Kidney glomerular epithelial cell (primary cell): ENCODE measurements at places on chromosomes 1 and 21.
A peak's percentile ranks its signal among the peaks of the same experiment; 100 is the strongest.

GRCh38 chr1:35112668-35113067 is 33.5 kb downstream of the ZMYM1 start:
- DNase-seq = no peak

DNA sequence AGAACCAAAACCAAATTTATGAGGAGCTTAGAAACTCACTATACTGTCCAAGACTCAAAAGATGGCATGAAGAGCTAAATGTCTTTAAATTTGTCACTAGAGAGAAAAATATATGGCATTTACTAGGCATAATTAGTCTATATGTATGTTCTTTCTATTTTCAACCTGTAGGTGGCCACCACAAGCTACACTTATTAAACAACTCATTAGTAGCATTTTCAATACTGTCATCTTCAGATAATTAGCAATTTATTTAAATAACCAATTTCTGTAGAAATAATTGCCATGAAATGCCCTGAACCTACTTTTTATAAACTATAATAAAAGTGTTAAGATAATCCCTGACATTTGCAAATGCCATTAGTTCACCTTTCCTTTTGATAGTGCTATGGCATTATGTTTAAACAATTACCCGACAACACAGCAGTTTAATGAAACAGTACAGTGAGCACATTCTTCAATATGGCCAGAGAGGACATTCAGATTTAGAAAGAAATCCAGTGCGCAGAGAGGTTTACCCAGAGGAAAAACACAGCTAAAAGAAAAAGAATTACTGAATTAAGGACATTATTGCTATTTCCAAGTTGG is 522.5 kb downstream of the PTBP2 start:
- DNase-seq = no peak

DNA sequence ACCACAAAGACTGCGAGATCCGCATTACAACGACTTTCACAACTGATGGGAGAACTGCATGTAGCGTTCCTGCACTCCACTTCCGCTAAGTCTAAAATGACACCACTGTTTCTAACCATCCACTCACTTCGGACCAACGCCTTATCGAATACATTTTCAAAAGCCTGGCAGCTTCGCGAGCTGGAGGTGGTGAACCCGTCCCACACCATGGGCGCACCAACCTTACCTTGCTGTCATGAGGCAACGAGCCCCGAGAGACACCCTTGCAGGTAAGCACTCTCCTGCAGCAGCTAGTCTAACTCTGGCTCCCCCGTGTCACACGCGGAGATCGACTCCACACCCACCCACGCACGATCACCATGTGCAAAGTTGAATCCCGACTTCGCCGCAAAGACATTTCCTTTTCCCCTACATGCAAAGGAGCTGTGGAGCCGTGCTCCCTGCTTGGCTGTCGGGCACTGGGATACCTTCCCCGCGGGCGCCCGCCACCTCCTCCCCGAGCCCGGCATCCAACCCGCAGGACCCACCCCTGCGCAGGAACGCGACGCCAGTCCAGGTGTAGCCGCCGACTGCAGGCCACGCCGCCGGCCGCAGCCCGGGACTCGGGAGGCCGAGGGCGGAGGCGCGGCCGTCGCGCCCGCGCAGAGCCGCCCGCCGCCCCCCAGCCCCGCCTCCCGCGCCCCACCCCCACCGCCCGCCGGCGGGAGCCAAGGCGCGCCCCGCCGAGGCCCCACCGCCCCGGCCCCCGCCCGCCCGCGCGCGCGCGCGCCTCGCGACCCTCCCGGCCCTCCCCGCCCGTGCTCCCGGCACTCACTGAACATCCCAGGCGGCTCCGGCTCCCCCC is 629 bp downstream of the TAF5L start:
- peak; percentile 38 for DNase-seq

GRCh38 chr1:59967141-59967697 is 40.6 kb upstream of the CYP2J2 start:
- peak; percentile 58 for DNase-seq

GRCh38 chr1:29713857-29714256 is 477.5 kb downstream of the PTPRU start:
- DNase-seq = no peak

- DNase-seq = no peak
These were observed 6.1 kb downstream of the PFKFB2 start for GRCh38 chr1:207058878-207059867.

GRCh38 chr21:44010429-44010828 is 1.7 kb upstream of the TRAPPC10 start:
- DNase-seq = no peak

- DNase-seq = no peak
These were observed 2.5 kb upstream of the MX2 start for GRCh38 chr21:41359286-41359685.

DNA sequence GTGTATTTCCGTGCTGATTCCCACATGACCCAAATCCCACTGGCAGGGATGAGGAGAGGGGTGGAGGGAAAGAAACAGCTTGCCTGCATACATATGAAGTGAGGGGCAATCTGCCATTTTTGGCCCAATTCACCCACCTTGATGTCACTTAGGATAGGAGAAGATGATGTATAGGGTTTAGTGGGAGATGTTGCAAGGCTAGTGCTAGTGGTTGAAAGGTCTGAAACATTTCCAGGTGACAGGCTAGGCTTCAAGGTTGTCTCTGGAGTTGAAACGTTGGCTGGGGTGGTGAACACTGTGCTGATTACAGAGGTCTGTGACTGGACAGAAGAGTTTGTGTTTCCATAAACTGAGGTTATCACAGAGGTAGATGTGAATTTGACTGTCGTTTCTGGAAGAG is 12.1 kb downstream of the CD34 start:
- DNase-seq = no peak

DNA sequence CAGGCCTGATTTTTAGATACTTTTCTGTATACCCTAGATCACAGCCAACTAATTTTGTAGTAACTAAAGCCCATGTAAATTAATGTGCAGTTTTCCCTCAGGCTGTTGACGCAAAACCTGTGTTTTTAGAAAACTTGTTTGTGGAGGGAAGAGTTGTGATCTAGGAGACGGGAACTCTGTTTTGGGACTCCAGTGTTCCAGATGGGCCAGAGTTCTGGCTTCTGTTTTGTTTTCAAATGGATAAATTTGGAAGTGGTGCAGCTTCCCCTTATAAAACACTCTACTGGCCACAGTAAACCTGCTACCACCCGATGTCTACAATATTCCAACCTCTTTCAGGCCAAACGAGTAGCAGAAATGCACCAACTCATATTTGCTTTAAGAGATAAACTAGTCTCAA is 13.6 kb upstream of the GPR88 start:
- DNase-seq = no peak

DNA sequence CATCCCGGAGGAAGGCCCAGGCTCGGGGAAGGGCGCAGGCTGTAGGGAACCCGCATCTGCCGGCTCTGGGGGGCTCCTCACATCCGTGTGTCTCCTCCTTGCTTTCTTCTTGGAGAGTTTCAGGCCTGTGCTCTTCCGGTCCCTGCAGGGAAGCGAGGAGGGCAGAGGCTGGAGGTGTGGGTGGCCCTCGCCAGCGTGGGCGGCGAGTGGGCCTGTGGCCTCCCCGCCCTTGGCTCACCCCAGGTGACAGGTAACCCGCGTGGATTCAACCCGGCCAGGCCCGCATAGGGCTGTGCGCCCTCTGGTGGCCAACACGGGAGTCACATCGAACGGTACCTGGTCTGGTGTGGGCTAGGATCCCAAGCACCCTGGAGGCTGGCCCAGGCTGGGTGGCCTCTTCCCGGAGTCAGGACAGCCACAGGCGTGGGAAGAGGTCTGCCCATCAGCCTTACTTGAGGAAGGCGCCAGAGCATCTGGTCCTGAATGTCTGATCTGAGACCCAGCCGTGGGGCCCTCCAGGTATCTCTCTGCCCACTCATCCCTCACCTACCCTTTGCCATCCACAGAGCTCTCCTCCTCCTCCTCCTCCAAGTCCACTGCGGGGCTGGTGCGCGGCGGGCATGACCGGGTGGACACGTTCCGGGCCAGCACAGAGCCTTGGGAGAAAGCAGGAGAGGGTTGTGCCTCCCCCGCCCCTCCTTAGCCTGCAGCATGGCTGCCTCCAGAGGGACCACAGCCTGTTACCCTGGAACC is 9.6 kb upstream of the TNFRSF25 start:
- peak; percentile 37 for DNase-seq

DNA sequence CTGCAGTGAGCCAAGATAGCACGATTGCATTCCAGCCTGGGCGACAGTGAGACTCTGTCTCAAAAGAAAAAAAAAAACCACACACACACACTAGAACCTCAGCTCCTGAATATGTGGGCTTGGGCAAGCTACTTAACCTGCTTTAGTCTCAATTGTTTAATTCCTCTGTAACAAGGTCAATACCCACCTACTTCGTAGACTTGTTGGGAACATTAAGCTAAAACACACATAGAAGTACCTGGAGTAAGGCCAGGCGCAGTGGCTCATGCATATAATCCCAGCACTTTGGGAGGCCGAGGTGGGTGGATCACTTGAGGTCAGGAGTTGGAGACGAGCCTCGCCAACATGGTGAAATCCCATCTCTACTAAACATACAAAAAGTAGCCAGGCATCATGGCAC is 77.1 kb downstream of the CLSTN1 start:
- DNase-seq = no peak

- no peak for DNase-seq
These were observed 14.1 kb downstream of the SUCO start for GRCh38 chr1:172547071-172547470.

DNA sequence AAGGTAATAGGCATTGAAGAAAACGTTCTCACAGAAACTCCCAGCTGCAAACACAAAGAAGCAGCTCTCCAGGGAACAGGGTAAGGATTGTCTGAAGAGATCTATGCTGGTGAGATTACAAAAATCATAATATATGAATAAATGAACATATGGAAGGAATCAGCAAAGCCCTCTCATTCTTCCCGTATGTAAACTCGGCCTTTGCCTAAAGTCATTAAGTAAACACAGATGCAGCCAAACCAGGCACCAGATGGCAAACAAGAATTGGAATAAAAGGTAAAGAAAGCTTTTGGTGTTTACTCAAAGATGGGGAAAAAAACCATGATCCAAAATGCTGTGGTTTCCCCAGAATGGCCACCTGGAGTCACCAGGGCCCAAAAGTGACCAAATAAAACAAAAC is 76.6 kb upstream of the HOOK1 start:
- no peak for DNase-seq

DNA sequence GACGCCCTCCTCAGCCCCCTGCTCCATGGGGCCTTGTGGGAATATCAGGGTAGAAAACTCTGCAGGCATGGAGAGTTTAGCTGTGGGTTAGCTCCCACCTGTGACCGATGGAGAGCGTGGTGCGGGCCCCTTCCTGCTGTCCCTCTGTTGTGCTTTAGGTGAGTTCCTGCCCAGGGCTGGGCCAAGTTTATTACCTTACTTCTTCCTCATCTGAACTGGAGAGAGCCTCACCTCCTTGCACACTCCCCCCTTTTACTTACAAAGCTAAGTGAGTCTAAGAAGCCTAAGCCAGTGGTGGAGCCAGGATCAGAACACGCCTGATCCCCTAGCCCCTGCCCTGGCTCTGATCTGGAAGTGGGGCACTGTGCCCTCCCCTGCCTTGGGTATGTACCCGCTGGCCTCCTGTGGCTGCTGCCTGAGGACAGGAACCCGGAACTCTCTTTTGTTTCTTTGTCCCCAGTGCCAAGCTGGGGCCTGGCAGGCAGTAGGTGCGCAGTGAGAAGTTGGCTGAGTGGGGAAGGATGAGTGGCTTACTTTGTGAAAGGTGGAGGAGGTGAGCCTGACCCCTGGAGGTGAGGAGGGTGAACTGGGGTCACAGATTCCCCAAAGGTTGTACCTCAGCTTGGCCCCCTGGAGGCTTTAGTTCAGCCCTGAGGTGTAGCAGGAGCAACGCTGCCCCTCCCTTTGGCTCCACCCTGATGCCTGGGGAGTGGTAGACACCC is 32.9 kb downstream of the ARHGEF10L start:
- DNase-seq = no peak

GRCh38 chr21:20258542-20258941 is 739.7 kb upstream of the NCAM2 start:
- no peak for DNase-seq

GRCh38 chr1:118786454-118787155 is 201.5 kb downstream of the TBX15 start:
- no peak for DNase-seq

DNA sequence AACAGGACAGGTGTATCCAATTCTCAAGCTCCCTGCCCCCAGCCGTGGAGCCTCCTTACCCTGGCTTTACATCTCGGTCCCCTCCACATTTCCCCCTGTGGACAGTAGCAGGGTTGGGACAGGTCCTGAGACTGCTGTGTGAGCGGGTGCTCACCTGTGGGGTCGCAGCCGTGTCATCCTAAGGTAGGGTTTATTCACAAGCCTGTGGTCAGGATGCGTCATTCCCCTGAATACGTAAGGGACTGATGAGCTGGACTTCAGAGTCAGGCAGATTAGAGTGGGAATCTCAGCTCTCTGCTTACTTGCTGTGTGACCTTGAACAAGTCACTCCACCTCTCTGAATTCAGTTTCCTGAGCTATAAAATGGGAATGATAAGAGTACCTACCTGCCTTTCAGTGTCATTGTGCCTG is 17.7 kb downstream of the ZNF362 start:
- no peak for DNase-seq

- peak; percentile 9 for DNase-seq
These were observed 30.9 kb upstream of the NTMT2 start for GRCh38 chr1:170114906-170115305.

GRCh38 chr21:41537356-41537755 is 29.4 kb upstream of the TMPRSS2 start:
- no peak for DNase-seq

DNA sequence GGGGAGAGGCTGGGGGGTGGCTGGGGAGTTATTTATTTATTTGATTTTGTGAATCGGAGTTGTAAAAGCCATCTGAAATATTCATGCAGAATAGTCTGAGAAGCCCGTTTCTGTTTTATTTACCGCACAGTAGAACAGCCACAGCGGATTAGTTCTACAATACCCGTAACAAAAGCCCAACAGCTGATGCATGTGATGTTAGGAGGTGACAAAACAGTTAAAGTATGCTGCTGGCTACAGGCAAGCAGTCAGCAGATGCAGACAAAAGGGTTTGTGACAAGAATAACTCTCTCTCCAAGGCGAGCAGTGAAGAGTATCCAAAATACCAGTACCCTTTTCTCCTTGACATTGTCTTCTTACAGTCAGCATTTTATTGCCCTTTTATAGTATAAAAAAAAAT is 42.0 kb downstream of the PROX1 start:
- no peak for DNase-seq

GRCh38 chr1:231738554-231738953 is 112.0 kb downstream of the DISC1 start:
- no peak for DNase-seq
